Cortex of kidney (tissue), 1 donor: ENCODE measurements at places on chromosomes 7 and 10.

- no peak for DNase-seq
Measured at GRCh38 chr7:150388709-150389531, 9.8 kb downstream of the ZNF775 start.

- DNase-seq = no peak
Measured at GRCh38 chr7:47225387-47226131, 356.4 kb downstream of the TNS3 start.

DNA sequence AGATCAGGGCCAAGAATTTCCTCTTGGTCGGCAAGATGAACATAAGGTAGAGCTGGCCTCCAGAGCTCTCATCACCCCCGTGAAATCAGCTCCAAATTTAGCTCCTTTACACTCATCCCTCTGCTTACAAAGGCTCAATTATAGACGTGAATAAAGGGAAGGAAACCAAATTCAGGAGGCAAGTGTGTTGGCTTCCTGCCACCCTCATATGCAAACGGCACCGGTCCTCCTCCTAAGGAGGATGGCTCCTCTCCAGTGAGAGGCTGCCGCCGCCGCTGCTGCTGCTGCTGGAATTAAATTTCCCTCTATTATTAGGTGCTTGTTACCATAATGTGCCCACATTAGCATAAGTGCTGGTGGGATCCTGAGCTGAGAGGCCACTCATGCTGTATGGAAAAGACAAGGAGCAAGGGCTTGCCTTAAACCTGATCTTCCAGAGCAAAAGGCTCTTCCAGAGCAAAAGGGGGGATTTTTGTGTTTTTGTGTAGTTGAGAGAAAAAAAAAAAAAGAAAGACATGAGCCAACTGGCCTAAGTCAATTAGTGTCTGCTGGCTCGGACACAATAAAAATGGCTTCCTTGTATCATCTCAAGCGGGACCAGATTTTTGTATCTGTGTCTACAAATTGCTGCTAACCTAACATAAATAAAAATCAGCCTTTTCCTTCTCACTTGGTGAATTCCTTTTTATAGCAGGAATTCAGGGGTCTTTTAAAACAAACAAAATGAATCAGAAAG, 68.4 kb downstream of the CDHR3 start:
- no peak for DNase-seq

DNA sequence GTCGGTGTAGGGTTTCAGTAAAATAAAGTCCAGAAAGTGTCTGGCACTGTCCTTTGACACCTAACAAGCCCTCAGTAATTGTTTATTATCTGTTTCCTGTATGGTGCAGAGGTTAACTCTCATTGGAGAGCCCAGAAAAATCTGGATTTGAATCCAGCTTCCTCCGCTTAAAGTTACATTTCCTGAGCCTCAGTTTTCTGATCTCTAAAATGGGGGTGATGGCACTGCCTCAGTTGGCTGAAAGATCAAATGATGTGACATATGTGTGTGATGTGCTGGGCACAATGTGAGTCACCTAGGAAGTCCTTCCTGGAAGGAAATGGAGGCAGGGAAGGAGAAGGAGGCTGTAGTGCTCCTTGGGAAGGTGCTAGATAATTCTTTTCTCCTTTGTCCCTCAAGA, 14.7 kb upstream of the CDH23 start:
- no peak for DNase-seq

DNA sequence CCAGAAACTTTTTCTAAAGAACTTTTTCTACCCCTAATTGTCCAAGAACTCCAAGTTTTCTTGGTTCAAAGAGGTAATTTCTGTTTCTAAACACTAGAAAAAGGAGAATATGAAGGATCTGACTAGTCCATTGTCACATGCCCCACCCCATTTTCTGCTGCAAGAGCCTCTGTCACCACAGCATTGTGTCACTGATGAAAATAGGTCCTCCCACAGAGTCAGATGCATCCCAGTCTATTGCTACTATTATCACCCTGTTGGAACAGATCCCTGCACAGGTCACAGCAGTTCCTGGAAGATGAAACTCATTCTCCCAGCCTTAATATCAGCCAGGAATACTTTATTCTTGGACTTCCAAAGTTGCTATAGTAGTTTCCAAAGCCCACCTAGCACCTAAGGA, 7.5 kb upstream of the CFTR start:
- DNase-seq = no peak
